D721Med (cell line): ENCODE measurements at places on chromosomes 6 and 20.

DNA sequence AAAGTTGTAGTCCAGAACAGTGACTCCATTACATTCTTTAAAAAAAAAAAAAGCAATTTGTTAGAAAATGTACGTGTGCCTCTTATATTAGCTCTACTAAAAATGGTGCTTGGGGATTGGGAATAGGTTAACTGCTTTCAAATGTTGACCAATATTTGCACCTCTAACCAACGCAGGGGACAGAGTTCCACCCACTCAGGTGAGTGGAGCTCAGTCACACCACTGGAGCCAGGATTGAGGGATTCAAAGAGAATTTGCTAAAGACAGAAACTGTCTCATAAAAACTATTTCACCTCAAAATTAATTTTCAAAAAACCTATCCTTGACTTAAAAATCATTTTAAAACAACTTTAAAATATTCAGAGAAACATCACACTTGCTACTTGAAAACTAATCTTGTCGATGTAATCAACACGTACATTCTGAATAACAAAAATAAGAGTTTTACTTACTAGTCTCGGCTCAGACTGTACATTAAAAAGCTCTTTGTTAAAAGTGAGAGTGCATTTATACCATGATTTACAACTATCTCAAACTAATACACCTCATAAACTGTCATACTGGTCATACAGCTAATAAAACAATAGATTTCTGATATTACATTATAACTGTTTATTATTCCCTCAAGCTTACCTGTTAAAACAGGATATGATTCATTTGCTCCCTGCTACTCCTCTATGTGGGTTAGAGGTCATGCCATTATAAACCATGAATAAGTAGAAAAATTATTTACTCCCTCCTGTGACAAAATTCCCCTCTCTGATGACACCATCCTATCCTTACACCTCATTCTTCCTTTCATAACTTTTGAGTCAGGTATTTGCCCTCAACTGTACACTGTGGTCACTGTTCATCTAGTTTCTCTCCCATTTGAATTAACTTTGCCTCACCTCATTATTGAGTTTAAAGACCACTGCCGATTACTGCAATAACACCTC lies 88.6 kb downstream of the PDE10A start:
- DNase-seq: no peak

- no peak for DNase-seq
Measured at GRCh38 chr20:25022680-25023079, 30.1 kb upstream of the APMAP start.

GRCh38 chr6:166598441-166599138 lies 12.1 kb upstream of the RAMACL start:
- no peak for DNase-seq

GRCh38 chr6:146202570-146202969 lies 173.7 kb downstream of the GRM1 start:
- DNase-seq: no peak

DNA sequence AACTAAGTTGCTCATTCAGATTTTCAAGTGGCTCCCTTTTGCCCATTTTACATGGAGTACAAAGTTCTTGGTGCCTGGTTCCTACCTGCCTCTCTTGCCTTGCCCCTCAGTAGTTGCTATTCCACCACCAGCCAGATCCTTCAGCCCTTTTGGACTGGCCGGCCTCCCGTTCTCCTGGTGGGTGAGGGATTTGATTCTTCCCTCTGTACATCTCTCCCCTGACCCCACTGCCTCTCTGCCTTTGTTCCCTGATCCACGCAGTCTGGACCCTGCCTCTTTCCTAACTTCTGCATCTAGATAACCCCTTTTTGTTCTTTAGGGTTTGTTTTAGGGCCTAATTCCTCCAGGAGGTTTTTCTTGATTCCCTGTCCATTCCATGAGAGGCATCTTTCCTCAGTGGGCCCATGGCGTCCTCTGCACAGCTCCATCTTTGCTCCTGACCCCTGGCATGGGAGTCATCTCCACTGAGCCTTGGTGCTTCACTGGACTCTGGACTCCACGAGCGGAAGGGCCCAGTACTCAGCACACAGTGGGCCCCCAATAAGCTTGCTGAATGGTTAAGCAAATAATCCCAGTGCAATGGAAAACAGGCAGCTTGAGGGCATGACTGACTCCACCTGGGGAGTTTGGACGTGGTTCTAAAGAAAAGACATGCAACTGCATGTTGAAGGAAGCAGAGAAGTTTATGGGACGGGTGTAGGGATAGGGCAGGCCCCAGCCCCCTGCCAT lies 309.3 kb upstream of the SUPT3H start:
- no peak for DNase-seq

GRCh38 chr6:109874086-109874485 lies 104.0 kb upstream of the GPR6 start:
- DNase-seq: no peak

- DNase-seq: no peak
Measured at GRCh38 chr6:27669624-27670301, 196.9 kb upstream of the ZNF184 start.

GRCh38 chr6:92648364-92649086 lies 770.8 kb downstream of the EPHA7 start:
- DNase-seq: no peak

DNA sequence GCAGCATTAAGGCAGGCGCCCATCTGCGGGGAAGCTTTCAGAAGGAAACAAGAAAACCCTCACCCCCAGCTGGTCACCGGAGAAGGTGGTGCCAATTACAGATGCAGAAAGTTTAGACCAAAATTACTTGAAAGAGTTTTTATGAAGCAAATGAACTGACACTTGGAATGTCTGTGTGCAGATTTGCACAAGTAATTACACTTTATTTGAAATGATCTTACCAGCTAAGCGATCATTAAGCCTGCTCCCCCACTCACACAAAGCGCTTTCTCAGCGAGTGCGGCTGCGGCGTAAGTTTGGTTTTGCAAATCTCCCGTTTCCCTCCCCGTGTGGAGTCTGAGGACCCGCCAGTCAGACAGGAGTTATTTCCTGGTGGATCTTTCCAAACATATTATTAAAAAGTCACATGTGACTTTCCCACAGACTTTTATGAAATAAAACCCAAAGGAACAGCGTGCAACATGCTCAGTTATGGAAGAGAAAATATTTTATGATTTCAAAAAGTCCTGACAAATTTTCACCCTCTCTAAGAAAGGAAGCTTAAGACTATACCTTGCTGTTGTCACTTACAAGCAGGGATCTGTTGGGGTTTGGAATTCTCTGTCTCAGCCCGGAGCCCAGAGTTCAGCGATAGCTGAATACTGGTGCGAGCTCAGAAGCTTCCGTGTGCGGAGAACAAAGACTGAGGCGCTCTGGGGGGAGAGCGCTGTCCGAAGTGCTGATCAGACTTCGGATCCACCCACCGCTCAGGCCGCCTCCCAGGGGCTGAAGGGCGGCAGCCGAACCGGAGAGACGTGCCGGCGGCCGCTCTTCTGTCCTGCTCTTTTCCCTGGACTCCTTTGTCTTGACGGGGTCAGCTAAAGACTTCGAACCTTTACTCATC lies 2.7 kb upstream of the MYT1 start:
- DNase-seq: no peak

GRCh38 chr6:136334853-136335252 lies 45.2 kb upstream of the BCLAF1 start:
- no peak for DNase-seq

DNA sequence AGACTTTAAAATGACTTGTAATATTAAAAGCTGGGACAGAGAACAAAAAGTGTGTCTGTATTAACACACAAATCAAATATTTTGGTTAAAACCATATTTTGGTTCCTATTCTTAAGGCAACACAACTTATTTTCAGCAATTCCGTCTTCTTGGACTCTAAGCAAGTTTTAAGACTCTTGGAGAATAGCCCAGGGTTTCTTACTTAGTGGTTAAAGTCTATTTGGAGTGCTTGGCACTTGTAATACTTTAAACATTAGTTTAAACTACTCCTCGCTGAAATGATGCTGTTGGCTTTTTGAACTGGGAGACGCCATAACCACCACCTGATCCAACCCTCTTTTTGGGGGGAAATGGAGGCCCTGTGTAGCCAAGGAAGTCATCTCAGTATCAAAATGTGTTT lies 109.7 kb upstream of the GMDS start:
- DNase-seq: no peak
